ENCODE measurements at places on chromosomes 2 and 18. TPM values are rescaled to one million over a fixed set of nuclear protein-coding genes. Genes with fewer than 3 reads are reported as not detected.

The HJURP gene
- 99.6 TPM for total RNA-seq

The PROKR1 gene
- total RNA-seq = not detected

The FAM237A gene
- total RNA-seq = not detected

The LOXL3 gene
- total RNA-seq = 0.45 TPM

The XDH gene
- total RNA-seq = 1.1 TPM

The DSG4 gene
- total RNA-seq = not detected

Measured in A549 treated with CpdA at 1 μM for 4 hours (cell line).